ENCODE measurements at places on chromosomes 12 and 14.

GRCh38 chr14:33773205-33774030 is 177.5 kb downstream of the EGLN3 start:
- DNase-seq = no peak

DNA sequence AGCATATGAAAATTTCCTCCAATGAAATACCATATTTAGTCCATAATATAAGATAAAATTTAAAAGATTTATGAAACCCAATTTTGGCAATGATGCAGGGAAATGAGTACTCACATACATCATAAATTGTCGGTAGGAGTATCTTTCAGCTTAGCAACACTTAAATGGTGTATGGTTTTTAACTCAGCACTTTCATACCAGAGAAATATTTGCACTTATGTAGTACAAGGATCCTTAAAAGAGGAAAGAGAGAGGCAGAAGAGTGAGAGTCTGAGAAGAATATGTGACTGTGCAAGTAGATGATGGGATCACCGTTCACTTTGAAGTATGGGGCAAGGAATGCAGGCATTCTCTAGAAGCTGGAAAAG is 379.3 kb upstream of the DCN start:
- no peak for DNase-seq

GRCh38 chr12:52086944-52087835 is 7.7 kb downstream of the SMIM41 start:
- DNase-seq = no peak

- peak; percentile 60 for DNase-seq
These were observed at the start of gene ATN1 for GRCh38 chr12:6927379-6928021. Gene ATN1, plus strand, starts transcription at chr12:6927959. Its CDS starts 6,043 bp downstream, at chr12:6934002.

DNA sequence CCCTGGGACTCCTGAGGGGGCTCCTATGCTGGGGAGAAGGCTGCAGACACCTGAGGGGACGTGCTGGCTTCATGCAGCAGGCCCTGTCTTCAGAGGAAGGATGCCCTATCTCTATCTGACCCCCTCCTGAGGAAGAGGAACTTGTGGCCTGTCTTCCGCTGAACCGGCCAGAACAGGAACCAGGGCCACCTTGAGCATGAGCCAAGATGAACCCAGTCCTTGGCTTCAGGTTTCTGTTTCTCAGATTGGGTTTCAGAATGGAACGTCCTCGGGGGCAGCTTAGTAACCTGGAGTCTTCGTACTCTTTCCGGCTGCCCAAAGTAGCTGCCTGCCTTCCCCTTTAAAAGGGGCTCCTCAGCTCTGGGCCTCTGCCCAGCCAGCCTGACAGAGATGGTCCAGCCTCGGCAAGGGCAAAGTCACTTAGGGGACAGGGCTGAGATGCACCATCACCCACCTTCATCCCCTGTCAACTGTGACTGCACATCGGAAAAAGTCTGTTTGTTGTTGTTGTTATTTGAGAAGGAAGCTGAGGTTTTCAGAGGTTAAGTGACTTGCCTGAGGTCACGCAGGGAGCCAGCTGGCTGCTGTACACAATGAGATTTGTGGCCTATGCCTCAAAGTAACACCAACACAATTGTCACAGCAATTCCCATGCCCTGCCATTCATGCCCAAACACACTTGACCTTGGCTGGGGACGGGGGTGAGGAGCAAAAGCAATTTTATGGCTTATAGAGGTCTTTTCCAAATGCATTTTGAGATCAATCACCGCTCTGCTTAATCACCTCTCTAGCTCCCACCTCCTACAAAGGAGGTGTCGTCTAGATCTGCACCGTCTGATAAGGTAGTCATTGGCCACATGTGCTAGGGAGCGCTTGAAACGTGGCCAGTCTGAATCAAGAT is 13.4 kb downstream of the ASB2 start:
- no peak for DNase-seq

DNA sequence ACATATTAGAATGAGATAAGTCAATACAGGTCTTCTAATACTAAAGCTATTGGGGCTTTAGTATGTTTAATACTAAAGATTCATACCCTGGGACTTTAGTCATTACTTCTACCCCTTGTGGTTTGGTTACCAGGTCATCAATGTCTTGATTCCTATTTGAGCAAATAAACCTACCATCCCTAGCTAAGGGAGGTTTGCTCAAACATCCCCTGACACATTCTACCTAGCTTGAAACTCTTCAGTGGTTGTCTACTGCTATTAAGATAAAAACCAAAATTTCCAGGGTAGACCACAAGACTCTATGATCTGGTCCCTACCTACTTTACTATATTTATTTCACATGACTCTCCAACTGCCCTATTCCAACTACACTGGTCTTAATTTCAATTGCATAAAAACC is 7.3 kb upstream of the C2CD5 start:
- DNase-seq = no peak

- DNase-seq = no peak
These were observed 157.4 kb downstream of the RPAP3 start for GRCh38 chr12:47548401-47548800.

DNA sequence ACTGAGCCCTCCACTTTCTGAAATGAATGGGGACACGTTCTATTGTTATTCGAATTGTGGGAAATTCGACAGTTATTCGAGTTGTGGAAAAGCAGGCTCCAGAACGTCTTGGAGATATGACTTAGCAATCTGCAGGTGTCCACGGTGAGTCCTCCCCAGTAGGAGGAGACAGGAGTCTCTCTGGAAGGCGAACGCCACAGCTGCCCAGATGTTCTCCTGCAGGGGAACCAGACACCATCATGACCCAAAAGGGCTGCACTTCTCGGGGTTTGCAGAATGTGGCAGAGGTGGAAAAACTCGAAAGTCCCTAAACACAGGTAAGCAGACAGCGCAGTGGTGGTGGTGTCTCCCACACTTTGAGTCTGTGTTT is 363.6 kb upstream of the SFSWAP start:
- no peak for DNase-seq

DNA sequence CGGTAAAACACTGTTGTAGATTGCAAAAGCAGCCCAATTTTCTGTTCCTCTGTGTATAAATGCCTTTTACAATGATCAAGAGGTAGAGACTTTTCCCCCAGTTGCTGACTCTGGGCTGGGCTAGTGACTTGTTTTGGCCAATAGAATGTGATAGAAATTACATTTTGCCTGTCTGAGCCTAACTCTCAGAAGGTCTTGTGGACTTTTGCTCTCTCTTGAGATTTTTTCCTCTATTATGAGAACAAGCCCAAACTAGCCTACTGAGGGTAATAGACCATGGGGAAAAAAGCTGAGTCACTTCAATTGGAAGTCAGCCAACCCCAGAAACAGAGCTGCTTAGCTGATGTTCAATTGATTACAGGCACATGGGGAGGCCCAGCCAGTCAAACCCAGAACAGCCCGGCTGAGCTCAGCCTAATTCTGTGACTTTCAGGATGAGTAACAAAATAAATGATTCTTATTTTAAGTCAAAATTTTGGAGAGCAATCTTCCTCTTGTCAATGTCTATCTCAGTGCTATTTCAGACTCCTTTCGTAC is 61.4 kb downstream of the MYF5 start:
- DNase-seq = peak; percentile 67

DNA sequence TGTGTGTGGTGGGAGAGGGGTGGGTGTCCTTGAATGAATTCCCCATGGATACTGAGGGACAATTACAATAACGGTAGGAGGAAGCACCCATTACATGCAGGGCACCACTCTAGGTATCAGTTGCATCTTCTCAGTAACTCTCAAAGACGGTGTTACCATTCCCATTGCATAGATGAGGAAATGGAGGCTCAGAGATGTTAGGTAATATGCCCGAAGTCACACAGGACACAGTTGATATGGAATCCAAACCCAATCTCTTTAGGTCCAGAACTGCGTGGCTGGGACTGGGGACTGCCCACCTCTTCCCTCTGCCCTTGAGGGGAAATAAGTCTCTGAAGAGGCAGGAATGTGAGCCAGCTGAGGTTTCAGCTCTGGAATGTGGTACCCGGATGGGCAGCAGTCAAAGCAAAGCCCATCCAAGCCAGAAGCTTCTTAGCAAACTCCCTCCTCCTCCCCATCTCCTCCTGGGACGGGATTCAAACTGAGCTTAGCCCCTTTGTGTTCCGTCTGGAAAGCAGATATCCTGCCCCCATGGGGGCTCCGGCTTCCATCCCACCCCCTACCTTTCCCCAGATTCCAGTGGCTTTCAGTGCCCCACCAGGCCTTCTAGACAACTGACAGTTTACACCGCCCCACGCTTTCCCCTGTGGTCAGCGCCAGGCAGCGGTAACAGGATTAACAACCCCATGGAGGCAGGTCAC is 187.5 kb downstream of the RBM19 start:
- DNase-seq = no peak

GRCh38 chr12:93882763-93883162 is 205.6 kb downstream of the CRADD start:
- DNase-seq = no peak
